Activated T-helper 1 cell treated with Interleukin-2 at 50 U/mL for 16 hours (primary cell): ENCODE measurements at places on chromosomes 12 and 14.

GRCh38 chr12:75317784-75318183 is 12.3 kb downstream of the CAPS2 start:
- DNase-seq: no peak

DNA sequence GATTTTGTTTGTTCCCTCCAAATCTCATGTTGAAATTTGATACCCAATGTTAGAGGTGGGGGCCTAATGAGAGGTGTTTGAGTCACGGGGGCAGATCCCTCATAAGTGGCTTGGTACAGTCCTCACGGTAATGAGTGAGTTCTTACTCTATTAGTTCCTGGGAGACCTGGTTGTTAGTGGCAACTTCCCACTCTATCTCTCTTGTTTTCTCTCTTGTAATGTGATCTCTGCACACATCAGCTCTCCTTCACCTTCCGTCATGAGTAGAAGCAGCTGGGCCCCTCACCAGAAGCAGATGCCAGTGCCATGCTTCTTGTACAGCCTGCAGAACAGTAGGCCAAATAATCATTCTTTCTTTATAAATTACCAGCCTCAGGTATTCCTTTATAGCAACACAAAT is 29.6 kb upstream of the KCNK10 start:
- DNase-seq: no peak

DNA sequence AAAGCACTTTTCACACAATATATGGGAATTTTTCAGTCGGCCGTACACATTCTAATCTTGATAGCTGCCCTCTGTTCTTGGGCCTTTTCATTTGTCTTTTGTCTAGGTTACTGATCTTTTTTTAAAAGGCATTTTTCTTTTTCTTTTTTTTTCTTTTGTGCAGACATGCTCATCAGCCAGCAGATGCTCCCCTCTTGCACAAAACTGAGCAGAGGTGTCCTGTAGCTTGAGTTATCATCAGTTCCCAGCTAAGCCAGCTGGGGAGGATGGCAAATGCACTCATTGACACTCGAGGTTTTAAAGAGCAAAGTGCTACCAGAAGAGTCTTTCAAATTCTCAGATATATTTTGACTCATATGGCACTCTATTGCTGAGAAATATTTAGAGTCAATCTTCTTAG is 913.9 kb upstream of the SEL1L start:
- DNase-seq: no peak

- DNase-seq: no peak
These were observed 54.4 kb downstream of the SPPL3 start for GRCh38 chr12:120849765-120850164.

- DNase-seq: no peak
These were observed 5.1 kb downstream of the LHX5 start for GRCh38 chr12:113466454-113467141.

DNA sequence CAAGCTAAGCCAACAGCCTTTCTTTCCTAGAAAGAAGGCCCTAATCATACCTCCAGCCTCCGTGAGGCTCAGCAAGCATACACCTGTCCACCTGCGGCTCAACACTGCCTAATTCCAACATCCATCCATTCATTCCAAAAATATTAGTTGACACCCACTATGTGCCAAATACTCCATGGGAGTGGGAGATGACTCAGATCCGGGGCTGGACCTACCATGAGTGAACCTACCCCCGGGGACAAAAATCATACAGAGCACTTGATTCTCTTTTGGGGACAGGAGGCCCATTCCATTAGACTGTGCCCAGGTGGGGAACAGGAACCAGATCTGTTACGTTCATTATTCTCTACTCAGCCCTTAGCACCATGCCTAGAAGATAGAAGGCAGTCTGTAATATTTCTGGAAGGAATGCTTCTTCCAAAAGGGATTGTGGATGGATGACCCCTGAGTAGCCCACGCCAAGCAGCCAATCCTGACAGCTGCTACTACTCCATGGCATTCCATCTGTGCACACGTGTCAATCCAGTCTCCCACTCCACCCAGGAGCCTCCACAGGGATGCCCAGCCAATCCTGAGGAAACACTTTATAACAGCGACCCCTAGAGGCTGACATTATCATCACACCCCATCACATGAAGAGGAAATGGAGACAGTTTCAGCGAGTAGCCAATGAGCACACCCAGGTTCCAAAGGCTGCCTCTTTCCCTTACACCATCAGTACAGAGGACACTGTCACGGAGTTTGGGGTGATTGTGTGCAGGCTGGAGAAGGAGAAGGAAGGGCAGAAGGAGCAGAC is 170.7 kb downstream of the ESRRB start:
- DNase-seq: no peak

GRCh38 chr12:39406262-39406661 is 36.7 kb downstream of the KIF21A start:
- no peak for DNase-seq

GRCh38 chr12:120763250-120763649 is 37.6 kb downstream of the ACADS start:
- no peak for DNase-seq

DNA sequence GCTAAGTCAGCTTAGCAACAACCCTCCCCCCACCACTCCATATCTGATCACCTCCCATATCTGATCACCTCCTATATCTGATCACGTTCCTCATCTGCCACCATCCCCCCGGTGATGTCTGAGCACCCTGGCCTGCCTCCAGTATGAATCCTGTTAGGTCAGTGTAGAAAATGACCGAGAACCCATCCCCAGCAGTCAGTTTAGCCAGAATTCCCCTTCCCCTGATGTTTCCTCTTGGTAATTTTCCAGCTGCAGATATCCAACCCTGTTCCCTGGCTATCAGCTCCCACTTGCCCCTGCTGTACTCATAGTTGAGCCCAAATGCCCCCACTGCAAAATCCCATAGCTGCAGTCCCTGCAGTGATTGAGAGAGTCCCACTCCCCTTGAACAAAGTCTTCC is 12.5 kb downstream of the SELPLG start:
- DNase-seq: no peak

GRCh38 chr14:65073605-65074201 is 28.6 kb downstream of the MAX start:
- no peak for DNase-seq
